Activated T-helper 1 cell treated with anti-CD3 and anti-CD28 coated beads, Interleukin-12 subunit alpha, Interleukin-12 subunit beta, Interleukin-2, Interleukin-4 antibody, amounts not matched to agents 30 ng/mL and 10 ng/mL and 1 ng/mL, durations not matched to agents 14 hours and 24 hours and 36 hours (primary cell): ENCODE measurements at places on chromosomes 2 and 18. TPM values are rescaled to one million over a fixed set of nuclear protein-coding genes. Genes with fewer than 3 reads are reported as not detected.

Gene E2F6
- total RNA-seq, result 22.1 and 23.7 TPM in 2 replicates

Gene NUP35
- 40.6 and 41.9 TPM in 2 replicates for total RNA-seq

Gene RAD51AP2
- total RNA-seq, result not detected in 2 replicates

Gene RTP5
- total RNA-seq, result not detected in 2 replicates

Gene TXNDC2
- 0.26 TPM in 1 of 2 replicates, not detected in the other for total RNA-seq

Gene ACOXL
- total RNA-seq, result 0.83 and 1.1 TPM in 2 replicates

Gene SEMA4F
- total RNA-seq, result 2.4 and 3.2 TPM in 2 replicates

Gene DSC1
- not detected in 2 replicates for total RNA-seq
